Kidney glomerular epithelial cell (primary cell): ENCODE measurements at places on chromosomes 2 and 18.

- no peak for DNase-seq
Observed at GRCh38 chr2:235749121-235749770, 255.4 kb downstream of the AGAP1 start.

GRCh38 chr18:63763831-63764600 lies 11.2 kb upstream of the SERPINB7 start:
- no peak for DNase-seq

GRCh38 chr2:216188559-216188850 lies 79.4 kb downstream of the XRCC5 start:
- no peak for DNase-seq

- peak; percentile 83 for DNase-seq
Observed at GRCh38 chr18:54223568-54224241, 764 bp downstream of the MBD2 start.

DNA sequence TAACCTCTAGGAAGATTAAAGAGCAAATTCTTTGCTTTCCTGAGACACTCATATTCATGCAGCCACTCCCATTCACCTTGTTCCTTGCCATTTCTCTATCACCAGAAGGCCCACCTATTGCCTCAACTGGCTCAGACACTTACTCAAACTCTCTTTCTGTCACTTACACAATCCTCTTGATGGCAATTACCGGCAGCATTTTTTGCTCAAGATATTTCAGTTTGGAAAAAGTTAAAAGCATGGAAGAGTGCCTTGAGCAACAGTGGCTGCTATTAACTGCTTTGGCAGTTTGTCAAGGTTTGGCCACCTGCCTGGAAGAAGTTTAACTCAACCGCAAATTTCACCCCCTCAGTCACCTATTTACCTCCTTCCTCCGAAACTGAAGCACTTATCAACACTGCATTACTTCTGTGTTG lies 1104.0 kb upstream of the PIK3C3 start:
- peak; percentile 16 for DNase-seq

GRCh38 chr2:201057715-201058248 lies 13.7 kb downstream of the HYCC2 start:
- DNase-seq = no peak
